Head of caudate nucleus (tissue), 42 donors: ENCODE measurements at places on chromosomes 2 and 18.

- DNase-seq: no peak
Measured at GRCh38 chr2:205274801-205275200, 407.5 kb upstream of the NRP2 start.

- no peak for DNase-seq
Measured at GRCh38 chr2:102418421-102418961, 4.5 kb upstream of the IL18RAP start.

DNA sequence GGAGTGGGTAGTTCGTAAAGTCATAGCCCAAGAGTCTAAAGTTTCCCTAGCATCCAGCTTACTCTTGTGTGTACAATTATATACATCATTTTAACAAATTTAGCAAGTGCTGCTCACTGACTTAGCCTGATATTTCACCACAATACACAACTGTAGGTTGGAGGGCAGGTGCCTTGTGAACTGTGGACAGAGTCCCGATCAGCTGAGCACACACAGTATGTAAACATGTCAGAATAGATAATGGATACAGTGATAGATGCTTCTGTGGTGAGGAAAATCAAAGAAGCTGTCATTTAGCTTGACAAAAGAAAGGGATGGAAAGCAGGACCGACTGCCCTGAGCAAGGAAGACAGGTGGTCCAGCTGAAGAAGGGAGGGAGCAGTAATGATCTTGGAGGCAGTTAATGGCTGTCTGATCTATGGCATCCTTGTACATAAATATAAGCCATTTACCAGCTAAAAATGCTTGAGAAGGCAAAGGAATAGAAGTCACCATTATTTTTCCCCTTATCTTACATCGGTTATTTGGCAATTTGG, 372.8 kb upstream of the UBE2E3 start:
- DNase-seq: no peak

DNA sequence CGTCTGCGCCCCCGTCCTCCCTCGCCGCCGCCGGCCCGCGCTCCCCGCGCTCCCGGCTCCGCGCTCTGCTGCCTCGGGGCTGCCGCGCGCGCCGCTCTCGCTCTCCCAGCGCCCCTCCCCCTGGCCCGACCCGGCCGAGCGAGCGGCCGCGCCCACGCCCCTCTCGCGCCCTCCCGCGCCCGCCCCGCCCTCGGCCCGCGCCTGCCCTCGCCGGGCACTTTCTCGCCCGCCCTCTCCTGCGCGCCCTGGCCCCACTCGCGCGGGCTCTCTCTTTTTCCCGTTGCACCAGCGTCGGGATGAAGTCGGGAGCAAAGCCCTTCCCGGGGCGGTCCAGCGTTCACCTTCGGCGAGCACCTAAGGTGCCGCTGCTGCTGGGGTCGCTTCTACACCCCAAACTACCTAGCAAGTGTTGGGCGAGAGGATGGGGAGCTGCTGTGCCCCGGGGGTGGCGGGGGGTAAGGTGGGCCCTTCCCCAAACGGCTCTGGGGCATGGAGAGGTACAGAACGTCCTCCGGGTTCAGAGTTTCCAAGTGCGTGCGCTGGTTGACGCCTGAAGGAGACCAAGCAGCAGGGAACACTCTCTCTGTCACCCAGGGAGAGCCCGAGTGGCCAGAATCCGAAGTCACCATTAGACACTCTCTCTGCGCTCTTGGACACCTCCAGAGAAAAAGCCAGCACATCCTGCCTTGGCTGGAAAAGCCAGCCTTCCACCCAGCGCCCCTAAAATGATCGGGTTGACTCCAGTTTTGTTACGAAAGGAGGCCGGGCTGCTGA, at the start of gene COLEC12:
TSS of gene COLEC12 (minus strand) at position 70 of the 774 bp plus-strand sequence. CDS start 187 bp downstream, outside the sequence.
- DNase-seq: no peak

DNA sequence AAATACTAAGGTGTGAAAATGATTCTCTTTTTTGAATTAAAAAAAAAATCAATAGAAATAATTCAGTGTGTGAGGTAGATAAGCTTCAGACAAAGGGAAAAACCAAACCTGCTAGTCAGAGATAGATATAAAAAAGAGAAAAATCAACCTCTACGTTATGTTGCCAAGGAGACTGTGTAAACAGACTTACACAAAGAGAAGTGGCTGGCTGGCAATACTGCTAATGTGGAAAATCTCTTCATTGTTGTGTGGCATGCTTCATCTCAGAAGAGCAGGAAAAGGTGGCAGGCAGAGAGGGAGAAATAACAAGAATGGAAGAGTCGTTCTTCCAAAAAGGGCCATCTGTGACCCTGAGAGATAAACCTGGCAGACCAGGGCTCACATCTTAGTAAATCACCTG, 200.8 kb downstream of the SLC8A1 start:
- DNase-seq: no peak

DNA sequence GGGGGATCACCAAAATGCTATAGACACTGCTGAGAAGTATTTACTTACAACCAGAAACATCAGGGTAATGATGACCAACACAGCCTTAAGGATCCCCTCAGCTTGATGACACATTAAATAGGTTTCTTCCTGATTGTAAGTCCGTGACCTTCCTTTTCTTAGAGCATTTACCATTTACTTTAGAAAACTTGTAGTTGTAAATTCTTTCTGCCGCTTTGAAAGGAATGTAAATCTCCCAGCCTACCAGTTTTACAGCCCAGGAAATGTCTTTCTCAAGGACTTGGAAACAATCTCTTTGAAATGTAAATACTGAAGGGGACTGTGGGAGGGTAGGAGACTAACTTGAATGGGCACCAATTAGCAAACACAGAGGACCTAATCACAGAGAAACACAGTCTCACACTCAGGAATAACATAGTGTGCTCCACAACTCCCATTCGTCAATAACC, 278.6 kb downstream of the DSC3 start:
- DNase-seq: no peak

DNA sequence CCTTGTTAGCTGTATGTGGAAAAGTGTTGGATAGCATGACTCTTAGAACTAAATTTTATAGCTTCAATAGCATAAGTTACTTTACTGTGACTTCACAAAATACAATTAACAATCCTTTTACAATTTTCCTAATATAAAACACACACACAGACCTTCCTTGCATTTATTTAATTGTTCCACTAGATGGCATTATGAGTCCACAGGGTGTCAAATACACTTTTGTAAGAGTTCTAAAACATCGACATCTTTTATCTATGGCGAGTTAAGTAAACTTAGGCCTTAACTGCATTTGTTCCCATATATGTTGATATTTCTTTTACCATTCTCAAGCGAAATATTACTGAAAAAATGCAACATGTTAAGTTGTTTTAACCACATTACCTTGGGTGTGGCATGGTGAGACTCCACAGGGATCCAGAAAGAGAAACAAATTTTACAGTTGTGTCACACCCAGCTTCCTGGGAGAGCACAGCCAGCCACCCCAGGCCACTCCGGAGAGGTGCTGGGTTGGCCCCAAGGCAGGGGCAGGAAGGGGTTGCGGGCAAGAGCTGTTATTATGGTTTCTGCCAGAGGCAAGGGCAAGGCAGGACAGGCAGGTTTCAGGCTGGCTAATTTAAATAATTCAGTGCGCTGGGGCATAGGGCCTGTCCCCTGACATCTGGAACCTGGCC, 312.4 kb upstream of the MC4R start:
- DNase-seq: no peak

- no peak for DNase-seq
Measured at GRCh38 chr2:98727369-98728087, 3.4 kb downstream of the MGAT4A start.

DNA sequence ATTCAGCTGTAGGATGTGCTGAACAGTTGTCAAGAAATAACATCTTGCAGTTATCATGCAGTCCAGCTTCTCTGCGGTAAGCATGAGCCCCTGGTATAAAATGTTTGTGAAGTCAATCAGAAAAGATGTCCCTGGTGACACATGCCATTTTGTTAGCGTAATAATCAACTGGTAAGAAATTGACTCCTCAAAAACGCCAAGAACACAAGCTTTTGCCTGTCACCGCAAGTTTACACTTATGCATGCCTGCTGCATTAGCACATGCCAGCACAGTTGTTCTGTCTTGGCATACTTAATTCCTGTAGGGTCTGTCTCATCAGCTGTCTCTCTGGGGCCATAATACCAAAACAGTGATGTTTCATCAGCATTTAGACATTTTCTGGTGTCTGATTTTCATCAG, 524.8 kb upstream of the DSEL start:
- no peak for DNase-seq

DNA sequence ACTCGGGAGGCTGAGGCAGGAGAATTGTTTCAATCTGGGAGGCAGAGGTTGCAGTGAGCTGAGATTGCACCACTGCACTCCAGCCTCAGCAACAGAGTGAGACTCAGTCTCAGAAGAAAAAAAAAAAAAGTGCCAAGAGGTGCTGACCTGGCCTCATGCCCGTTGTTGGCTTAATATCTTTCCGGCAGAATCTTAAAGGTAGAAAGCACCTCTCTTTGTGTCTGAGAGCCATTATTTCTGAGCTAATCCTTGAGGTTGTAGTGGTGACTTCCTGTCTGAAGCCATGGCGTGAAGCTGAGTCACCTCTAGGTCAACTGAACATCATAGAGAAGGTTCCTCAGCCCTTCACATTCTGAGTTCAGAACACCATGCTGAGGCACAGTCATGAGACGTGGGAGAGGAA, 60.4 kb downstream of the WDSUB1 start:
- no peak for DNase-seq

DNA sequence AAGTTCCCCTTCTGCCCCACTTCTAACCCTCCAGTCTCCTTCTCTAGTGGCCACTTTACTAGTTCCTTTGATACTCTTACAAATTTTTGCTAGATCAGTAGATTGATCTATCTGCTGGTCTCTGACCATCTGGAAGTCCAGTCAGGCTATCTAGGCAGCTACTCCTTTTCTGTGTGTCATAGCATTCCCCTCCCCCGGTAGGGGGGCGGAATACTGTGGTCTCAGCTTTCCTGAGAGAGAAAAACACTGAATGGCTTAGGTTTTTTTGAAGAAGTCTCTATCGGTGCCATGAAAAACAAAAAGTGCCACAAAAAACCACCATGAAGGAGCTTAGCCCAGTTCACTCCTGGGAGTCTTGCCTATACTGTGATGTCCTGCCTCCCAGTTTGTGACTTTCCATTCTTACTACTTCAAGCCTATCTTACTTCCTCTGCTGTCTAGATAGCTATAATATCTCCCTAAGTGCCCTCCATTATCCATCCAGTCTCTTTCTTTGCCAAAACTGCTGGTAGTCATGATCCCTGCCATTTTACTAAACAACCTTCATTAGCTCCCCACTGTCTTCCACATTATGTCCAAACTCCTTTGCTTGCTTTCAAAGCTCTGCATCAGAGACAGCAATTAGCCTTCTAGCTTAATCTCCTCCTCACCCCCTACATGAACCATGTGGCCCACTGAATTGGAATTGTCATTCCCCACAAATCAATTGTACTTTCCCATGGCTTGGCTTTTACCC, 29.9 kb downstream of the TPGS2 start:
- no peak for DNase-seq

GRCh38 chr18:57218281-57218680, 71.4 kb downstream of the BOD1L2 start:
- DNase-seq: no peak

GRCh38 chr2:73987109-73987947, 2.6 kb downstream of the TET3 start:
- DNase-seq: no peak

- DNase-seq: no peak
Measured at GRCh38 chr2:134451347-134451630, 197.4 kb downstream of the MGAT5 start.

- DNase-seq: no peak
Measured at GRCh38 chr2:151292141-151292540, 2.7 kb upstream of the NMI start.

GRCh38 chr2:72036595-72036994, 111.1 kb downstream of the CYP26B1 start:
- DNase-seq: no peak

- DNase-seq: peak; percentile 66
Measured at GRCh38 chr2:47038656-47039488, 116.2 kb downstream of the STPG4 start.

- no peak for DNase-seq
Measured at GRCh38 chr18:9015689-9016088, 86.8 kb upstream of the NDUFV2 start.

- no peak for DNase-seq
Measured at GRCh38 chr2:207929923-207930322, 95.4 kb downstream of the PLEKHM3 start.

- no peak for DNase-seq
Measured at GRCh38 chr2:57990118-57990725, 56.4 kb upstream of the VRK2 start.

- no peak for DNase-seq
Measured at GRCh38 chr2:196849895-196850294, 40.7 kb upstream of the C2orf66 start.

- no peak for DNase-seq
Measured at GRCh38 chr2:129732630-129733026, 246.8 kb upstream of the RAB6C start.

- no peak for DNase-seq
Measured at GRCh38 chr18:35268821-35269220, 21.2 kb downstream of the ZSCAN30 start.

GRCh38 chr2:70901227-70902066, 34.3 kb upstream of the ATP6V1B1 start:
- no peak for DNase-seq

- DNase-seq: no peak
Measured at GRCh38 chr18:3579701-3580100, 129.7 kb downstream of the TGIF1 start.
